ENCODE measurements at places on chromosomes 6 and 20. TPM values are rescaled to one million over a fixed set of nuclear protein-coding genes. Genes with fewer than 3 reads are reported as not detected.

GPX5 gene
- not detected for total RNA-seq

ATP9A gene
- 22.3 TPM for total RNA-seq

DTNBP1 gene
- 7.5 TPM for total RNA-seq

ARMH2 gene
- total RNA-seq: not detected

KCNK16 gene
- total RNA-seq: not detected

ZNF831 gene
- not detected for total RNA-seq

DACT2 gene
- total RNA-seq: not detected

RIMS4 gene
- total RNA-seq: not detected

FERMT1 gene
- total RNA-seq: 10.9 TPM

TSHZ2 gene
- total RNA-seq: not detected

C20orf96 gene
- 4.1 TPM for total RNA-seq

ZNF334 gene
- total RNA-seq: 2.7 TPM

SLC17A3 gene
- total RNA-seq: not detected

PNPLA1 gene
- 0.05 TPM for total RNA-seq

OLIG3 gene
- total RNA-seq: not detected

OPRL1 gene
- 3.0 TPM for total RNA-seq

CST4 gene
- total RNA-seq: not detected

APCDD1L gene
- 92.5 TPM for total RNA-seq

CCDC170 gene
- 0.32 TPM for total RNA-seq

FOXA2 gene
- not detected for total RNA-seq

RFX6 gene
- not detected for total RNA-seq

DDO gene
- 0.23 TPM for total RNA-seq

RIPOR2 gene
- total RNA-seq: 0.42 TPM

TNF gene
- under 0.01 TPM for total RNA-seq

IMPG1 gene
- not detected for total RNA-seq

HSPA12B gene
- not detected for total RNA-seq

GGTLC1 gene
- not detected for total RNA-seq

LY6G6F gene
- total RNA-seq: not detected

MCHR2 gene
- total RNA-seq: not detected

C6orf15 gene
- total RNA-seq: not detected

GABBR1 gene
- 13.1 TPM for total RNA-seq

PTK6 gene
- total RNA-seq: 0.18 TPM

NOL4L gene
- 11.4 TPM for total RNA-seq

MOG gene
- total RNA-seq: not detected

KIAA1755 gene
- 0.65 TPM for total RNA-seq

FRK gene
- 0.09 TPM for total RNA-seq

PTK7 gene
- total RNA-seq: 257 TPM

MRPS18A gene
- total RNA-seq: 28.2 TPM

SAPCD1 gene
- total RNA-seq: 1.2 TPM

KCNB1 gene
- total RNA-seq: not detected

ADGB gene
- not detected for total RNA-seq

MYLIP gene
- total RNA-seq: 6.8 TPM

GPR63 gene
- total RNA-seq: 0.59 TPM

CD93 gene
- 0.69 TPM for total RNA-seq

ZBTB12 gene
- total RNA-seq: 3.6 TPM

METTL24 gene
- not detected for total RNA-seq

SLC16A10 gene
- 0.30 TPM for total RNA-seq

CDH22 gene
- total RNA-seq: not detected

ALDH8A1 gene
- total RNA-seq: 3.8 TPM

MEI4 gene
- total RNA-seq: not detected

SLC44A4 gene
- total RNA-seq: 0.30 TPM

DSN1 gene
- total RNA-seq: 12.6 TPM
